ENCODE measurements at places on chromosomes 5 and 9.

DNA sequence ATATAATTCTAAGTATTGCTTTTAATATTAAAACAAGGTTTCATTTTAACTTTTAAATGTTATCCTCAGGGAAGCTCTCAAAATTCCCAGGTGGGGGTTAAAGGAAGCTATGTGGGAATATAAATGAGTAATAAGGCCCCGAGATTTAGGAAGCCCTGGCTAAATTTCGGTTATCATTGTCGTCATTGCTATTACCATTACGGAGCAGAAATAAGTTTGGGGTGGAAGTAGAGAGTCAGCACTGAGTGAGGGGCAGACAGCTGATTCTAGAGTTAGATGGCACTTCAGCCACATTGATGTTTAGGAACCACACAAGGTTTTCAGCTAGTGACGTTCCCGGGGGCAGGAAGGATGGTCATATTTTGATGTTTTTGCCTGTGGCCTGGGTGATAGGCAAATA, 74.9 kb downstream of the NREP start:
- DNase-seq: no peak

DNA sequence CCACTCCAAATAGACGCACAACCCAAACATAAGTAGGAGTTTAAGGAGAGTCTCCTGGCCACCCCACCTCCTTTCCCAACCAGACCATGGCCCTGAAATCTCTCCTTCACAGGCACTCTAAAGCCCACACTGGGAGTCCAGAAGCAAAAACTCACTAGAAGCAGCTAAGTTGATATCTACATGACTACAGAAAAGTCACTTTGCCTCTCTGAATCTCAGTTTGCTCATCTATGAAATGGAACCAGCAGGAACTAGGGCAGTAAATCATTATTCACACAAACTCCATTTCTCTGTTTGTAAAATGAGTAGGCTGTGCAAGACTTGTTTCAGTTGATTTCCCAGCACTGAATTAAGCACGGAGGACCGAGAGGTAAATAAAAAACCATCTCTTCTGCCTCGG, 4.1 kb upstream of the WWC1 start:
- DNase-seq: no peak

DNA sequence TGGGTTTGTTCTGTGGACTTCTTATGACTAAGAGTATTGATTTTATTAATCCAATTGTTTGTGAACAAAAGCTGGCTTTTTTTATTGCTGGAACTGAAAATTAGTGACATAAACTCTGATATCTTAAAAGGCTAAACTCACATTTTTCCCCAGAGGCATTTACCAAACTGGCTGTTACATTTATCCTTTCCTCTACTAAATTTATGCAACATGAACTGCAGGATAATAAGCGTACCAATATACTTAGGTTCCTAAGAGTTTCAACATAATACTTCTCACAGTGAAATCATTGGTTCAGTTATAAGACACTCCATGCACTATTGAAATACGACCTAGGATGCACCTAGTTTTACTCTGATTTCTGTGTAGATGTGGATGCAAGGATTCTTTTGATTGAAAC, 560.8 kb upstream of the WWC1 start:
- DNase-seq: no peak

DNA sequence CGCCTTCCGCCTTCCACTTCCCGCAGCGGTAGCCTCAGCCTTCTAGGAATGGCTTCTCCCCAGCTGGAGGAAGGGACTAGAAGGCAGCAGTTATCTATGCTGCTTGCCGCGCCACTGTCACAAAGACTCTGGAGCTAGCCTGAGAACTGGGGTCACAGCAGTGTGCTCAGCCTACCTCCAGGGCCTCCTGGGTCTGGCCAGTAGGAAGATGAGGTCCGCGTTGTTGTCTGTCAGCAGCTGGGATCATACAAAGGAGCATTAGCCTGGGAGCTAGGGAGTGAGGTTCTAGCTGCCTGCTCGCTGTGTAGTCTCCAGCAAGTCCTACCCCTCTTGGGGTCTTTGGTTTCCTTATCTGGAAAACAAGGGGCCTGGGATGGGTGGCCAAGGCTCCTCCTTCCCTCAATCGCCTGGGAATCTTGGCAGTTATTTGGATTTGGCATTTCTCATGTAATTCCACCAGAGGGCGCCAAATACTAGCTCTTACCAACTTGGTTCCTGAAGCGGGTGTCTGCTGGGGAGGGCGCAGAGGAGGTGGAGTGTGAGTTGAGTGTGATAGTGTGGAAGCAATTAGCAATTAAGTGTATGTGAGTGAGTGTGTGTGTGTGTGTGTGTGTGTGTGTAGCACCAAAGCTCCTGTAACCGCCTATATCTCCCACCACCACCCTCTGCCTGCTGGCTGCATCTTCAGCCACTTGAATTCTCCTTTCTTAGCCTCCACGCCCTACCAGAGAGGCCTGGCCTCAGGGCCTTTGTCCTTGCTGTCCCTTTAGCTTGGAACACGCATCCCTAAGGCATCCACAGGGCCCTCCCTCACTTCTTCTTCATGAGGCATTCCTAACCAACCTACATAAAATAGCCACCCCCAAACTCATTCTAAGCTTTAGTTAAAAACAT, 97.1 kb downstream of the ENTREP1 start:
- peak; percentile 11 for DNase-seq

DNA sequence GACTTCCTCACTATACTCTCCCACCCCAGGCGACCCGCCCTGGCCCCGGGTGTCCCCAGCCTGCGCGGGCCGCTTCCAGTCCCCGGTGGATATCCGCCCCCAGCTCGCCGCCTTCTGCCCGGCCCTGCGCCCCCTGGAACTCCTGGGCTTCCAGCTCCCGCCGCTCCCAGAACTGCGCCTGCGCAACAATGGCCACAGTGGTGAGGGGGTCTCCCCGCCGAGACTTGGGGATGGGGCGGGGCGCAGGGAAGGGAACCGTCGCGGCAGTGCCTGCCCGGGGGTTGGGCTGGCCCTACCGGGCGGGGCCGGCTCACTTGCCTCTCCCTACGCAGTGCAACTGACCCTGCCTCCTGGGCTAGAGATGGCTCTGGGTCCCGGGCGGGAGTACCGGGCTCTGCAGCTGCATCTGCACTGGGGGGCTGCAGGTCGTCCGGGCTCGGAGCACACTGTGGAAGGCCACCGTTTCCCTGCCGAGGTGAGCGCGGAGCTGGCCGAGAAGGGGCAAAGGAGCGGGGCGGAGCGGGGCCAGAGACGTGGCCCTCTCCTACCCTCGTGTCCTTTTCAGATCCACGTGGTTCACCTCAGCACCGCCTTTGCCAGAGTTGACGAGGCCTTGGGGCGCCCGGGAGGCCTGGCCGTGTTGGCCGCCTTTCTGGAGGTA, 2.1 kb downstream of the CA9 start:
- DNase-seq: no peak

DNA sequence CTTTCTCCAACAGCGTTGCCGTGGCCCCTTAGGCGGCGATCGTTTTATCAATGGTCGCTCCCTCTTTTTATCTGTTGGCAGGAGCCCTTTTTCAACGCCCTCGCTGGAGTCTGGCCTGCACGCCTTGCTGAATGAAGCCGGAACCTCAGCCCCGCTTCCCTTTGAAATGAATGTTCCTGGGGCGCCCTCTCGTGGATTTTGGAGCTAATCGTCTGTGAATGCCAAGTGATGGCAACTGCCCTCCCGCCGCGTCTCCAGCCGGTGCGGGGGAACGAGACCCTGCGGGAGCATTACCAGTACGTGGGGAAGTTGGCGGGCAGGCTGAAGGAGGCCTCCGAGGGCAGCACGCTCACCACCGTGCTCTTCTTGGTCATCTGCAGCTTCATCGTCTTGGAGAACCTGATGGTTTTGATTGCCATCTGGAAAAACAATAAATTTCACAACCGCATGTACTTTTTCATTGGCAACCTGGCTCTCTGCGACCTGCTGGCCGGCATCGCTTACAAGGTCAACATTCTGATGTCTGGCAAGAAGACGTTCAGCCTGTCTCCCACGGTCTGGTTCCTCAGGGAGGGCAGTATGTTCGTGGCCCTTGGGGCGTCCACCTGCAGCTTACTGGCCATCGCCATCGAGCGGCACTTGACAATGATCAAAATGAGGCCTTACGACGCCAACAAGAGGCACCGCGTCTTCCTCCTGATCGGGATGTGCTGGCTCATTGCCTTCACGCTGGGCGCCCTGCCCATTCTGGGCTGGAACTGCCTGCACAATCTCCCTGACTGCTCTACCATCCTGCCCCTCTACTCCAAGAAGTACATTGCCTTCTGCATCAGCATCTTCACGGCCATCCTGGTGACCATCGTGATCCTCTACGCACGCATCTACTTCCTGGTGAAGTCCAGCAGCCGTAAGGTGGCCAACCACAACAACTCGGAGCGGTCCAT, 10.0 kb downstream of the S1PR3 start:
- peak; percentile 46 for DNase-seq

GRCh38 chr9:108150736-108151586, 661.4 kb upstream of the KLF4 start:
- DNase-seq: no peak

DNA sequence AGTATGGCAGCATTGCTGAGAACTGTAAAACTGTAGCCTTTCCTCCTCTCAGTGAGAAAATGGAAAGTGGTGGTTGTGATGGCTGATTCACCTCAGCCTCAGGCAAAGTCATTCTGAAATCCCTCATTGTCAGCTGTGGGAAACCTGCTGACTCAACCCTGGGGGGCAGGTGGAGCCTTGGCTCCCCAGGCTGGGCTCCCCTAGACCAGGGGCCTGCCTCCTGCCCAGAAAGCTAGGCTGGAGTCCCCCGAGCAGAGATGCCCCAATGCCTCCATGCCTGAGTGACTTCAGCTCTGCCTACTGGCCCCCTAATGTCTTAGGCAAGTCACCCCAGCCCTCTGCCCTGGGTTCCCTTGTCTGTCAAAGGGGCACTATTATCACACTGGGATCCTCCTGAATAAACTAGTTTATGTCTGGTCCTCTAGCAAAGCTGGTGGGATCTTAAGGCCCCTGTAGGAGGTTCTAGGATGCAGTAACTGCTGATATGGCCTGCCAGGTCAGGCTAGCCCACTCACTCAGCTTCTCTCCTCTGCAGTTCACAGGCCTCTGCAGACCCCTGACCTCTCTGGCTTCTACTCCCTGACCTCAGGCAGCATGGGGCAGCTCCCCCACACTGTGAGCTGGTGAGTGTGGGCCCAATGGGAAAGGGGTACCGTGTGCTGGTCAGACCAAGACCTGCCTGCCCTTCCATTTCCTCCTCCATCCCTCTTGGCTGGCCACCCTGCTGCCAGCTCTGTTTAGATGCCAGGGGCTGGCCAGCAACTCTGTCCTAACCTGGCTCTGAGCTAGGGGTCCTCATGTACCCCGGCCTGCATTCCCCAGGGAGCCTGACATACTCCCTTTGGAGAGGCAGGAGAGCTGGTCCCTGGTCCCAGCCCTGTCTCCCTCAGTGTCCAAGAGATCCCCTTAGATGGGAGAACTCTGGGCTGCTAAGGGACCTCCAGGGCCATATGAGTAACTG, 24.2 kb downstream of the TCF7 start:
- DNase-seq: peak; percentile 51

GRCh38 chr9:133467101-133467500, 7.3 kb downstream of the CACFD1 start:
- no peak for DNase-seq

DNA sequence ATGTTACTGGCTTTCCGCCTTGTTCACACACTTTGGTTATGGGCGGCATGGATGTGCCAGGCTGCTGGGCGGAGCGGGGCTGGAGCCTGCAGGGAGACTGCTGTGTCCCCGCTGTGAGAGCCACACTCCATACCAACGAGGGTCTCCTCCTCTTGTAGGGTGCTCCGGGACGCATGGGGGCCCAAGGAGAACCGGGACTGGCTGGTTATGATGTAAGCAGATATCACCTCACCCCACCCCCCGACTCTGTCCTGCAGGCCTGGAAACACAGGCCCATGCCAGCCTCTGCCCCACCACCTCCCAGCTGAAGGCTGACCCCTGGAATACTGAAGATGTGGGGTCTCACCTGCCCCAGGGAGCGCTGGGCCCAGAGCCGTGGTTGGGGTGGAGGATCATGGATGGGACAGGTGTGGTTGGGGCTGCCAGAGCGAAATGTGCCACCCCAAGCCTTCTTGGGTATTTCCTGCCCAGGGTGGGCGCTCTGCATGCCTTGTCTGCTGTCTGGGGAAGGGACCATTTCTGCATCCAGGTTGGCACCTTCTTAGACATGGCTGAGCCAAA, 39.3 kb upstream of the ORM1 start:
- DNase-seq: no peak

GRCh38 chr9:19875291-19875920, 86.6 kb upstream of the SLC24A2 start:
- DNase-seq: no peak

GRCh38 chr5:58440901-58441460, 18.9 kb downstream of the PLK2 start:
- DNase-seq: no peak

- no peak for DNase-seq
Observed at GRCh38 chr5:10695055-10695649, 65.9 kb downstream of the DAP start.

GRCh38 chr5:96605144-96605837, 56.9 kb upstream of the CAST start:
- no peak for DNase-seq

DNA sequence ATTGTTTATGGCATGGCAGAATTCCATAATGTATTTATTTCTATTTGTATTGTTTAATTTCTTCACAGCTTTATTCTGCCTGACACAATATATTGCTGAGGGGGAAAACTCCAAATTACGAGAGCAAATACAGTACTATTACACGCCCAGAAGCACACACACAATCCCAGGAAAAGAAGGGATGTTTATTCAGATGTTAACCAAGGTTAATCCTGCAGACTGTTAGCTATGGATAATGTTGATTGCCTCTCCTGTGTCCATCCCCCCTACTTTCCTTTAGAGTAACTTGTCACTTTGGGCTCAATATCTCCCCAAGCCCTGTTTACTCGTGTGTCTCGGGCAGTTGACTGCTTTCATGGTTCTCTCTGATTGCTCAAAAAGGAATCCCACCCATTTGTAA, 84.2 kb upstream of the ERCC6L2 start:
- no peak for DNase-seq

- no peak for DNase-seq
Observed at GRCh38 chr9:91625331-91625730, 201.7 kb upstream of the NFIL3 start.

DNA sequence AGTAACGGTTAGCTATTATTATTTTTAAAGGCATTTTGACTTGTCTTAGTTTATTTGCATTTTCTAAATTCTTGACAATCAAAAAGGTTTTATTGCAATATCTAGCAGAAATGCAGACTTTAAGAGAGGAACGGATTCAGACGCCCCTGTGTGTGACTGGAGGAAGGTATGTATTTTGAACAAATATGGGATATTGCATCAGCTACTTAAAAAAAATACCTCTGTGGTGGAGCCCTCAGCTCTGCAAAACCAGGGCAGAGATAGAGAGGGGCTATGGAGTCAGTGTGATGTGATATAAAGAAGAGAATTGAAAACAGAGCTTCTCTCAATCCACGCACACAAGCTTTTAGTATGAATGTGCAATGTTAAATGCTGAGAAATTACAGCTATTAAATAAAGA, 142.4 kb downstream of the ICE1 start:
- no peak for DNase-seq

DNA sequence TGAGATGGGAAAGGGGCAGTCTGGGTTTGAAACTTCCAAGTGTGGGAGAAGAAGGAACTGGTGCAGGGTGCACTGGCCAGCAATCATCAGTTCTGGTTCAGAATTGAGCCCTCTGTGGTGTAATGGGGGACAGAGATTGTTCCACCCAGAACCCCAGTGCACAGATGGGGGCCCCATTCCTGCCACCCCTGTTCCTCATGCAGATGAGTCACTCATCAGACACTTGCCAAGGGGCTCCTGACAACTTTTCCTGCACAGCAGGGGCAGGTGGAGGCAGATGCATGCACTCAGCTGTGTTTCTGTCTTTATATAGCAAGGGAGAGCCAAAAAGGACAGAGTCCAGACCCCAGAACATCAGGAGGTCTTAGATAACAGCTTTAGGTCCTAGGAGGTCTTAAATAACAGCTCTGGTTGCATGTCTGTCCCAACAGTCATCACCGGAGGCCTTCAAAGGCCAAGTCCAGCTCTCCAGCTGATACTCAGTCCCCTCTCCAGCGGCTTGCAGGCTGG, 252.9 kb downstream of the HSPA4 start:
- DNase-seq: no peak

Measured in activated T-helper 1 cell treated with anti-CD3 and anti-CD28 coated beads, Interleukin-2, amount 50 U/mL, for 16 hours (primary cell).